ENCODE measurements at places on chromosomes 16 and 17.

GRCh38 chr16:22316411-22316811, 19.2 kb downstream of the POLR3E start:
- no peak for DNase-seq

DNA sequence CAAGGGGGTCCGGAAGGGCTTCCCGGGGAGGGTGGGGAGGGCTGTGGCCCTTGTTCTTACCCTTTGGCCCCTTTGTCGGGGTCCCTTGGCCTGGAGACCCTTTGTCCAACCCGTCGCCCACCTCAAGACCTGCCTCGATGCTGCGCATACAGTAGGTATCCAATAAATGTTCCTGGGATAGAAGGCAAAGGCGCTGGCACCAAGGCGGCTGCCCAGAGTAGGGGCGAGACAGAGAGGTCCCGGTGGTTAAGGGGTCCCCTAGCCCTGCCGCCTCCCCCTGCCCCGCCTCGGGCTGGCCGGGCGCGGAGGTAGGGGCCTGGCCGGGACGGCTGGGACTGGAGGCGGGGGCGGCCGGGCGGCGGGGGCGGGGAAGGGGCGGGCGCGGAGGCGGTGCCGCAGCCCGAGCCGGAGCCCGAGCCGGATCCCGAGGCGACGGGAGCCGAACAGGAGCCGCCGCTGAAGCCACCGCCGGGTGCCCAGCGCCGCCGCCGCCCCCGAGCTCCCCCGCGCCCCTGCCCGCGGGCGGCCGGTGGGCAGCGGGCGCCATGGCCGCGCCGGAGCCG, at the start of gene NHERF2:
NHERF2 (plus strand) TSS at position 442 of the 563 bp plus-strand sequence; CDS start at position 546, 104 bp downstream.
- no peak for DNase-seq

DNA sequence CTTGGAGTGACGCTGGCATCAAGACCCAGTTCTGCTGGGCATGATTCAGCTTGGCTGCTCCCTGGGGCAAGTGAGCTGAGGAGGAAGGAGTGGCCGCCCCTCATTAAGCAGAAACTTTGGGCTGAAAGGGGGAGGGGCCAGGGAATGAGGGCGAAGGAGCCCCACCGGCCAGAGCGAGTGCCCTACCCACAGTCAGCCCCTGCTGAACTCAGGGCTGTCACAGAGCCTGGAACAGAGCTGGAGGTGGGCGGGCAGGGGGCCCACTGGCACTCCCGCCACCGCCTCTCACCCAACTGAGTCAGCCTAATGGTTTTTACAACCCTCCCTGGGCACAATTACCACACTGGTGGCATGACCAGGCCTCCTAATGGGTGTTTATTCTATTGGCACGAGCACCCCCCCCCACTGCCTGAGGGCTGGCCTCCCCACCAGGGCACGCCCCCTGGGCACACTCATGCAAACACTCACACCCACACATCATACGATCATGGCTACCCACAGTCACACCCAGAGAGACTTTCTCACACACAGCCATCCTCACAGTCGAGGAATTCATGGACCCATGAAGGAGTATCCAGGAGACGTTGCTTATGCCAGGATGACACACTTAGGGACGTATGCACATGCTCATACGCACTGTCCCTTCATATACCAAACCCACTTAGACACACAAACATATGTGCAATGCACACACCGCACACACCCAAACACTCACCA, 19.2 kb downstream of the UNC119 start:
- DNase-seq = no peak

DNA sequence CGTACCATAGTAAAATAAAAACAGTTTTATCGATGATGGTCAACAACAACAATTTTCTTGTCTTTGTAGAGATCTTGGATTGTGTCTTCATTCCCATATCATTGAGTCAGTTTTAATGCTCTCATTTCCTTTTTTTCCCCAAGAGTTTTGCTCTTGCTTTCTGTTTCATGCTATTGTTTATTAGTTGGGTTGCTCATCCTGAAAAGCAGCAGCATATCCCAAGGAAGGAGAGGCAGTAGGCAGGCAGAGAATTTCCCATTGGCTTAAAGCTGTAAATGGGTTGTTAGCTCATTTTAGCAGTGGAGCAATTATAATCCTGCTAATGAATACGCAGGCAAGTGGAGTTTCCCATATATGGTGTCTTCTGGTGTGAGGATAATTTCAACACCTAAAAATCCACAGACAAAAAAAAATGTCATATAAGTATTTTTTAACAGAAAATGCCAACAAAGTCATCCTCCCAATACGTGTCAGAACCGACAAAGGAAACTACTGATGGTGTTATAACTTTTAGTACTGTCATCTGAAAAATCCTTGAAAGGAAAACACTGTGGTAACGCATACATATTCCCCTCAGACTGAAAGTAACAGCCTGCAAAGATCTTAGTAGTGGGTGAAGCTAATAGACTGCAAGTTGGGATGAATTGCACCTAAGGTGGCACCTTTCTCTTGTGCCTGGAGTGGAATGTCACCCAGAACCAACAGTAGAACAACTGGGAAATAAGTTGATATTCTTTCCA, 218.3 kb downstream of the FTO start:
- DNase-seq = no peak

DNA sequence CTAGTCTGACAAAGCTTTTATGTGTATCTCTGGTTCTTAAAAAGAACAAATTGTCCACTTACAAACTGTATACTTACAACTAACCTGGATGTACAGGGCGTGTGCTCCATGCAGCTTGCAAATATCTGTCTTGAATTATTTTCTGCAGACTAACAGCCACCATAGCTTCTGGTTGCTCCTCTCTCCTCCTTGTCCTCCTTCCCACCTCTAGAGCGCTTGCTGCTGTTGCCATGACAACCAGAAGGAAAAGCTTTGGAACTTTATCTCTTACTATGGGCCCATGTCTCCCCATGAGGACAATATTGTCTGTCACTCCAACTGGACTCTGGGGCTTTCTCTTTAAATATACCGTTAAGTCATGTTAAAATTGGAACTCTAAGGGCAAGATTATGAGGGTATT, 71.5 kb upstream of the DHX40 start:
- DNase-seq = no peak

- no peak for DNase-seq
Measured at GRCh38 chr16:57797526-57798266, 4.6 kb downstream of the KIFC3 start.

GRCh38 chr17:67600408-67600807, 117.3 kb upstream of the NOL11 start:
- no peak for DNase-seq

GRCh38 chr17:68602289-68602688, 1.1 kb upstream of the FAM20A start:
- DNase-seq = no peak

GRCh38 chr17:29378500-29378899, 11.7 kb upstream of the TAOK1 start:
- DNase-seq = no peak

DNA sequence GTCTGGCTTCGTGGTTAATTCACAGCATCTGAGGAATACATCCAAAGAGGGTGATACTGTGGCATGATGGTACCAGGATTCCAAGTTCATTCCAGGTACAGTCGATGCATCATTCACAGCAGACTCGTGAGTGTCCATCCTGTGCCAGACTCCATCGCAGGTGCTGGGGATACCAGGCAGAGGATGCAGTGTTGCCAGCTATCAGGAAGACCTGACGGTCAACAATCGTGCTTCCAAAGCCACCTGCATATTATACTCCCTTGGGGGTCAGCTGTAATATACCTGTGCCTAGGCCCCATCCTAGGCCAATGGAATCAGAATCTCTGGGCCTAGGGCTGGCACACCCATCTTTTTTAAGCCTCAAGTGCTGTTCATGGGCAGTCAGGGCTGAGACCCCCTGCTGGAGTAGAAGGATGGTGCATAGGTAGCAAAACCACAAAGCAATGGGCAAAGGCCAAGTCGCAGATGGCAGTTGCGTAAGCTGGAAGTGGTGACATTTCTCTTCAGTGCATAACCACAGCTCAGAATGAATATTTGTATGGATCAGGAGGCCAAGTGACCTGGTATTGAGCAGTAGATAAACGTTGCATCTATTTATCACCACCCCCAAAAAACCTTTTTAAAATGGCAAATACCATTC, 42.9 kb upstream of the C16orf78 start:
- no peak for DNase-seq

DNA sequence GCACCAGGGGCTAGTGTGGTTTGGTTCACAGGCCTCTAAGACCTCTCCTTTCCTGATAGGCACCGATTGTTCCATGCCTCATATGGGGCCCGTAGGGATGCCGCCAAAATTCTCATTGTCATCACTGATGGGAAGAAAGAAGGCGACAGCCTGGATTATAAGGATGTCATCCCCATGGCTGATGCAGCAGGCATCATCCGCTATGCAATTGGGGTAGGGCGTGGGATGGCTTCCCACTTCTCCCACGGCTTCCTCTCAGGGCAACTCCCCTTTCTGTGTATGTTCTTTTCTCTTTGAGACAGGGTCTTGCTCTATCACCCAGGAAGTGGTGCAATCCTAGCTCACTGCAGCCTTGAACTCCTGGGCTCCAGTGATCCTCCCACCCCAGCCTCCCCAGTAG, 5.3 kb downstream of the ITGAX start:
- DNase-seq = no peak

DNA sequence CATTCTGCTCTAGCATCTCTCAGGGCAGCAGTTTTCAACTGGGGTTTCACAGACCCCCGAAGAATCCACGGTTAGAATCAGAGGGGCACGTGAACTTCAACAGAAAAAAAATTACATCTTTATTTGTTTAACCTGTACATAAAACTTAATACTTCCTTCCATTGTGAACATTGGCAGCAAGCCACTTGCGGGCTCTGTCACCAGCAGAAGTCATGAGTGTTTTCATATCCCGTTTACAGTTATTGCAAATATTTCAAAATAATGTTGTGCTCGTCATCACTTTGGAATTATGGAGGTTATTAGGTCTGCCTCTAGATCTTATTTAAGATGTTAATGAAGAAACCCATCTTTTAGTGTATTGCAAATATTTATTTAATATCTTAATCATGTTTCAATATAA, 109.8 kb downstream of the SDR42E1 start:
- DNase-seq = peak; percentile 2

- no peak for DNase-seq
Measured at GRCh38 chr16:3857189-3858043, 23.1 kb downstream of the CREBBP start.

GRCh38 chr16:84839054-84839453, 19.3 kb downstream of the CRISPLD2 start:
- DNase-seq = peak; percentile 74

DNA sequence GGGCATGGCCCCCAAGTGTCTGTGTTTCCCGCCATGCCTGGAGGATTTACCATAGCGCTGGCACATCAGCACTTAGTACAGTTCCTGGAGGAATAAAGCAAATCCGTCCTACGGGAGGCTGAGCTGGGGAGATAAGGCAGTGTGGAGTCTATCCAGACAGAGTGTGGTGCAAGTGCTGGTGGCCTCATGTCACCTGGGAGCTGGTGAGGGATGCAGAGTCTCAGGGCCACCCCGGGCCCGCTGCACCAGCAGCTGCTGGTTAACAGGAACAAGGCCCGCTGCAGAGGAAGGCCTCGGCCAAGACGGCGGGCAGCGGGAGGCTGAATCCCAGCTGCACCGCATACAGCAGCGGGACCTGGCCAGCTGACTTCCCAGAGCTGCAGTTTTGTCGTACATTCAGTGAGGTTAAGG, 57.3 kb upstream of the CDC42EP4 start:
- DNase-seq = no peak

- peak; percentile 49 for DNase-seq
Measured at GRCh38 chr17:4498461-4499397, at the start of gene SPNS2. TSS of gene SPNS2 (plus strand) at chr17:4498881. CDS start at chr17:4499048, 167 bp downstream.

GRCh38 chr17:82120148-82120547, 22.1 kb upstream of the FASN start:
- peak; percentile 48 for DNase-seq

- no peak for DNase-seq
Measured at GRCh38 chr16:88985521-88985920, 8.5 kb upstream of the CBFA2T3 start.

DNA sequence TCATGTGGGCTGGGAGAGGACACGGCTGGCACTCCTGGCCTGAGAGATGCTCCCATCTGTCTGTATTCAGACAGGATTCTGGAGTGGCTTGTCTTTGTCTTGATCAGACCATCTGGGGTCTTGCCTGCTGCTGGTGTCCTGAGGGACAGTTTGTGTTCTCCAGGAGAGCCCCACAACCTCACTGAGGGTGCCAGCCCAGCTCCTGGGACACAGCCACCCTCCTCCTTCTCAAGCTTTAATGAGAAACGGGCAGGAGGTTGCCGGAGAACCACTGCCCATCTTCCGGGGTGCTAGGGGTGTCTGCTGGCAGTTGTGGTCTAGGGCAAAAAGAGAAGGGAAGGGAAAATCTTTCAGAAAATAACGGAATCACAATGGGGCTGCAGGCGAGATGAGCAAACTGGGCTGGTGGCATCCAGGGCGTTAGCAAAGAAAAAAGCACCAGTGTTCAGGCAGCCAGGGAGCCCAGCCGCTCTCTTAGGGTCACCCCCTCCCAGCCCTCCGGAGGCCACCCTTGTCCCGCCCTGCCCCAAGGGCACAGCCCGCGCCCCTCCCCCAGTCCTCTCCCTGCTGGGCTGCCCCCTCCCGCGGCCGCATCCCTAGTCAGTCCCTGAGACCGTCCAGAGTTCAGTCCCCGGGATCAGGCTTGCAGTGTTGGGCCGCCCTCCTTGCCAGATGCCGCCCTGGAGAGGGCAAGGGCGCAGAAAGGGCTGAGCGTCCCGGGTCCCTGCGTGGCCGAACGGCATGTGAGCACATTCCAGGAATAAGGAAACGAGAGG, 824.7 kb downstream of the KCNJ18 start:
- no peak for DNase-seq

GRCh38 chr17:65226227-65226626, 89.1 kb downstream of the RGS9 start:
- no peak for DNase-seq

- peak; percentile 68 for DNase-seq
Measured at GRCh38 chr17:40903129-40903847, 18.2 kb upstream of the KRT20 start.

GRCh38 chr16:67490335-67491096, 7.2 kb upstream of the AGRP start:
- no peak for DNase-seq

DNA sequence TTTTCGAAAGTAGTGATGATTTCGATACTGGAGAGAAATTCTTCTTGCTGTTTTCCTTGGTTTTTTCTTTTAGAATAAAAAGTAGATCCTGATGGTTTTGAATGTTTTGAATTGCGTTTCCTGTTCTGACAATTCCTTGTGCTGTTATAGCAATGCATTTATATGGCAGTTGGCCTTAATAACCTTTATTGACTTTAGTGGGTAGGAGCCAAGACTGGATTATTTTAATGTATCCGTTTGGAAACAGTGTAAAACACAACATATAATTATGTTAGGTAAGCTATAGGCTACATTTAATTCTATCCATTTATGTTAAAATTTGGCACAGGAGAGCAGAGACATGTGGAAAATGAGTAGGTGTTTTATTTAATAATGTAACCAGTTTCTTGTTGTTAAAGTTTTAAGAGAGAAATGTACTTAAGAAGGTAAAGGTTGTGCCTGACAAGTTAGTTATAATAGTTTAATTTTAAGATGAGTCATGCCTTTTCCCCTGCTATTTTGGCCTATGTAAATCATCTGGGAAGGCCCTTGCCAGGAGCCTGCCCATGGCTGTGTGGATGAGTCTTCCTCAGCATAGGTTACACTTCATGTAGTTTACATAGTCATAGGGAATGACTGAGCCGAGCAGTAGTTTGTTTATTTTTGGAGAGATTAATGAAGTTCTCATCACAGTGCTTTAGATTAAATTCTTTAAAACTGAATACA, 189.9 kb downstream of the FTO start:
- peak; percentile 79 for DNase-seq

All from fibroblast of skin of back (primary cell).